Left ventricle myocardium inferior (tissue), 1 donor: ENCODE measurements at places on chromosomes 16 and 17.

DNA sequence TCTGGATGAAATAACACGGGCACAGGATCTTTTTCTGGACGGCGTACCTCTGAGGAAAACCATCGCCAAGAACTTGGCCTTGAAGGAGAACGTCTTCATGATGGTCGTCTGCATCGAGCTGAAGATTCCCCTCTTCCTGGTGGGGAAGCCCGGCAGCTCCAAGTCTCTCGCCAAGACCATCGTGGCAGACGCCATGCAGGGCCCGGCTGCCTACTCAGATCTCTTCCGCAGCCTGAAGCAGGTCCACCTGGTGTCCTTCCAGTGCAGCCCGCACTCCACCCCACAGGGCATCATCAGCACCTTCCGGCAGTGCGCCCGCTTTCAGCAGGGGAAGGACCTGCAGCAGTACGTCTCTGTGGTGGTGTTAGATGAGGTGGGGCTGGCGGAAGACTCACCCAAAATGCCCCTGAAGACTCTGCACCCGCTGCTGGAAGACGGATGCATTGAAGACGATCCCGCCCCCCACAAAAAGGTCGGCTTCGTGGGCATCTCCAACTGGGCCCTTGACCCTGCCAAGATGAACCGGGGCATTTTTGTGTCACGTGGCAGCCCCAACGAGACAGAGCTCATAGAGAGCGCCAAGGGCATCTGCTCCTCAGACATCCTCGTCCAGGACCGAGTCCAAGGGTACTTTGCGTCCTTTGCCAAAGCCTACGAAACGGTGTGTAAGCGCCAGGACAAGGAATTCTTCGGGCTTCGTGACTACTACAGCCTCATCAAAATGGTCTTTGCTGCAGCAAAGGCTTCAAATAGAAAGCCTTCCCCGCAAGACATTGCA lies 68.3 kb upstream of the ENDOV start:
- no peak for DNase-seq

DNA sequence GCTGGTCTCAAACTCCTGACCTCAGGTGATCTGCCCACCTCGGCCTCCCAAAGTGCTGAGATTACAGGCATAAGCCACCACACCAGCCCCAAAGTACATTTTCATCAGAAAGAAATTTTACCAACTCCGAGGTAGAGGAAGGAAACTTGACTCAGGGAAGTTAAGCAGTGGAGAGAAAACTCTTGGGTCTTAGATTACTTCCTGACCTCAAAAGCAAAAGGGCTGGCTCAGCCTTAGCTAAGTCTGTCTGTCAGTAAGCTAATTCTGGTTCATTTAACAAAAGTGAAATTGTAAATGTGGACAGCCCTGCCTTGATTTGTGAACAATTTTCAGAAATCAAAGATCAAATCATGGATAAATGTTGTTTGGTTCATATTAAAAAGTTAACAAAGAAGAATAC lies 30.6 kb downstream of the MAP2K6 start:
- no peak for DNase-seq

GRCh38 chr17:633641-634101 lies 81.0 kb downstream of the VPS53 start:
- no peak for DNase-seq

DNA sequence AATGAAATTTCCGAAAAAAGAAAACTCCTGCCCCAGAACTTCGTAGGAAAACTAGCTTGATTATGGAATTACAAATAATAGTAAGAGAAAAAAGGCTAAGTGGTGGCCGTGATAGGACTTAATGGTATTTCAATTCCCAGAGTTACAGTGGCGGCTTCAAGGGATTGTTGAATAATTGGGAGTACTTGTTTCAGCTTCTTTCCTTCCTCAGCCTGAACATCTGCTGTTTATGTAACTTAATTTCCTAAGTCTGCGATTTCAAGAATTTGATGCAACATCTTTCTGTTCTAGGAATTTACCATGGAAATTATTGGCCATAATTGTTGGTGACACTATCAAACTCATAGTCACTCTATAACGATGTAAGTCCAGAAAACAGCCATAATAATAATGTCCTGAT lies 684 bp upstream of the APPBP2 start:
- no peak for DNase-seq

GRCh38 chr16:81243942-81244341 lies 5.5 kb downstream of the BCO1 start:
- no peak for DNase-seq
